ENCODE measurements at places on chromosomes 11 and 22.

- no peak for DNase-seq
Observed at GRCh38 chr11:93668171-93668570, 6.7 kb downstream of the CEP295 start.

DNA sequence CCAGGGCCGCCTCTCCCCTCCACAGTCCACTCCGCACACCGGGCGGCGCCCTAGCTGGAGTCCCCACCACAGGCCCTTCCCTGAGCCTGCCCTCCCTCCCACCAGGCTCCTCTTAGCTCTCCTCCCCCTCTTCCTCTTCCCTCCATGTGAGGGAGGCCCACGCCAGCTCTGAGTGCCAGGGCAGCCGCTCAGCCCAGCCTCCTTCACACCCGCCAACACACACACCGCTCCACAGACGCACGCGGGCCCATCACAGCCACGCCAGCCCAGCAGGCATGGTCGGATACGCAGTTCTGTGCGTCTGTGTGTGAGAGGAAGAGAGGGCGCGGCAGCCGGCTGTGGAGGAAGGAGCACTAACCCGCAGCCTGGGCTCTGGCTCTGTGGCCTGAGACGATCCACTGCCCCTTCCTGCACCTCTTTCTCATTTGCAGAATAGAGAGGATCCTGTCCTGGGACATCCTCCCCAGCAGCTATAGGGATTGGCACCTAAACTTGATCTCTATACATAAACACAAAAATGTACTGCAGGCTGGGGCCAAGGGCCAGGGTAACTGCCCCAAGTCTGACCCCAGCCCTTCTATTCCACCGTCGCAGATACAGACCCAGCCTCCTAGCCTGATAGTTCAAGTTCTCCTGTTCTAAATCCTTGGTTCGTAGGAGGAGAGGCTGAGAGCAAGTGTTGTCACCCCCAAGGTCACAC is 3.5 kb downstream of the CHRM4 start:
- DNase-seq = no peak

GRCh38 chr11:20089367-20089766 is 70.9 kb downstream of the DBX1 start:
- no peak for DNase-seq

DNA sequence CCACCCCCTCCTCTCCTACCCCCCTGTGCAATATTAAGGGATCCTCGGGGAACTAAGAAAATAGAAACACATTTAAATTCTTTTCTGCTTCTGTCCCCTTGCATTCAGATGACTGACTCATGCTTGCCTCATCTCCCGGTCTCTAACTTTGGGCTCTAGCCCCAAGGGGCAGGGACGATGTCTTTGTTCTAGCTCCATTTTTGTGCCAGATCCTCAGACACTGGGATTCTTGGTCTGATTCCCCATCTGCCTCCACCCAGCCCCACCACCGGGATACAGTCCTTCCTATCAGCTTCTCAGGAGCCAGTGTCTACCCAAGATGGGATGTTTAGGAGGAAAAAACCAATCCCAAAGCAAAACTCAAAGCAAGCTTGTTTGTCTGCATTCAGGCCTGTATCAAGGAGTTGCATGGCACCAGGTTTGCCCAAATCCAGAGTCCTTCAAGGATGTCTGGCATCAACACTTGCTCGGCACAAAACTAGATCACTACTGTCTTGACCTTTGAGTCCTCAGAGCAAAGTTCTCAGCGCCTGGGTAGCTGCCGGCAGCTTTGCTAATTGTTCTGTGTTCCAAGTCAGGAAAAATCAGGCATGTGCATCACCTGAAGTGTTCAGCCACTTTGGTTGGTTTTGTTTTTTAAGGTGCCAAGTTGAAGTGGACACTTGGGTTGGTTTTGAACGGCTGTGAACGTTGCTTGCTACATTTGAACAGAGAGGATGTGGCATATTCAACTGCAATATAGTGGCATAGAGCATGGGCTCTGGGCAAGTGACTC is 212.8 kb downstream of the DSCAML1 start:
- DNase-seq = no peak

GRCh38 chr22:31344578-31345330 is 1.4 kb downstream of the PATZ1 start:
- no peak for DNase-seq
